Transverse colon (tissue), 4 donors: ENCODE measurements at places on chromosomes 4 and X.
A peak's percentile ranks its signal among the peaks of the same experiment; 100 is the strongest.

GRCh38 chr4:33914386-33914785 is 2329.9 kb downstream of the ARAP2 start:
- H3K27ac ChIP-seq, result no peak overlapping the region
- H3K4me1 ChIP-seq, result no peaks in the 10 kb centered on the region
- no peak for DNase-seq

- H3K27ac ChIP-seq, result no peak overlapping the region
- H3K27me3 ChIP-seq, result no peaks in the 10 kb centered on the region
- no peak overlapping the region for H3K4me3 ChIP-seq
- H3K4me1 ChIP-seq, result no peaks in the 10 kb centered on the region
Measured at GRCh38 chrX:810186-810585, 179.6 kb downstream of the SHOX start.

GRCh38 chr4:80489798-80490197 is 154.3 kb downstream of the CFAP299 start:
- H3K27ac ChIP-seq, result no peak overlapping the region
- H3K27me3 ChIP-seq, result no peaks in the 10 kb centered on the region
- H3K4me3 ChIP-seq, result no peak overlapping the region

DNA sequence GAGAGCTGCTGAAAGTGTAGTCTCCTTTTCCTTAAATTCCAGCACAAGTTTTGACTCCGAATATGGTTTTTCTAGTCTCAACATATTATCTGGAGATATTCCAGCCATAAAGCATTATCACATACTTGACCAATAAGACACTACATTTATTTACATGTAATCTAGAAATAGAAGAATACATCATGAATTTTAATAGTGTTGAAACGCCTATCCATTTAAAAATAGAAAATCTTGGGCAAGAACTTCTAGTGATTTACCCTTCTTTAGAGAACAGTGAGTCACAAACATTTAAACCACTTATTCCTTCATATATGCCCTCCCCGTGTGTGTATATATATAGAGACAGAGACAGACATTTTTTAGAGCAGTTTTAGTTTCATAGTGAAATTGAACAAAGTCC is 161.5 kb downstream of the SOWAHB start:
- no peak for DNase-seq
- peak overlapping the region; percentile 85 for H3K27ac ChIP-seq
- no peaks in the 10 kb centered on the region for H3K27me3 ChIP-seq
- peaks cover 5% of the 10 kb centered on the region for H3K36me3 ChIP-seq
- peaks cover 5% of the 10 kb centered on the region for H3K4me1 ChIP-seq

DNA sequence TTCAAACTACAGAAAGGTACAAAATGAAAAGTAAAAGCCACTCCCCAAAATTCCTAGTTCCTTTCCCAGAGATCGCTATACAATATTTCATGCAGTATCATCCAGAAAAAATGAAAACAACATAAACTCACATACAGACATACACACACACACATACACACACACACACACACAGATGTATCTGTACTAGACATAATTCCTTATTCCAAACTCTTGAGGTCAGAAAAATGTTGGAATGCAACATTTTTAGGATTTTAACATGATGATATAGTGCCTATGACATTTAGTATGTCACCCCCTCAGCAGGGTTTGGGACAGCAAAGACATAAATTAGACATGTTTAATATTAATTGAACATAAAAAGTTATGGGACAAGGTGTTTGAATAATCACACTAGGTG is 73.4 kb upstream of the LHFPL1 start:
- H3K4me1 ChIP-seq, result no peaks in the 10 kb centered on the region
- no peak overlapping the region for H3K27ac ChIP-seq
- no peaks in the 10 kb centered on the region for H3K36me3 ChIP-seq
- DNase-seq, result no peak
- no peak overlapping the region for H3K4me3 ChIP-seq

- H3K36me3 ChIP-seq, result no peaks in the 10 kb centered on the region
- H3K4me1 ChIP-seq, result no peaks in the 10 kb centered on the region
- no peak overlapping the region for H3K27ac ChIP-seq
- H3K27me3 ChIP-seq, result no peaks in the 10 kb centered on the region
Measured at GRCh38 chrX:133033010-133033409, 63.9 kb downstream of the USP26 start.

DNA sequence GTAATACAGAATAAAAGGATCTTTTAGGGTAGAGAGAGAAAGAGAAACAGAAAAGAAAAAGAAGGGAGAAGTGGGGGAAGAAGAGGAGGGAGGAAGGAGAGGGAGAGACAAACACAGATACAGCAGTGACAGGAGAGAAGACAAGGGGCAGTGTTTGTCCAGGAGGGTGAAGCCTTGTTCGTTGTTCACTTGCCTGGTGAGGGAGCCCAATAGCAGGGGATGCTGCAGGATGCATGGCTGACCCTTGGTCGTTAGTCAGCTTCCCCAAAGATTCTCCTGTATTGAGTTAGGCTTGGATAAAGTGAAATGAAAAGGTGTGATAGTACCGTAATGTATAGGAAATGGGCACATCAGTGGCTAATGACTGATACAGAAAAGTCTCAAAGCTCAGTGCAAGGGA is 403.7 kb downstream of the IL15 start:
- H3K36me3 ChIP-seq, result no peaks in the 10 kb centered on the region
- DNase-seq, result no peak
- H3K4me1 ChIP-seq, result no peaks in the 10 kb centered on the region
- no peak overlapping the region for H3K4me3 ChIP-seq
- H3K27ac ChIP-seq, result no peak overlapping the region

DNA sequence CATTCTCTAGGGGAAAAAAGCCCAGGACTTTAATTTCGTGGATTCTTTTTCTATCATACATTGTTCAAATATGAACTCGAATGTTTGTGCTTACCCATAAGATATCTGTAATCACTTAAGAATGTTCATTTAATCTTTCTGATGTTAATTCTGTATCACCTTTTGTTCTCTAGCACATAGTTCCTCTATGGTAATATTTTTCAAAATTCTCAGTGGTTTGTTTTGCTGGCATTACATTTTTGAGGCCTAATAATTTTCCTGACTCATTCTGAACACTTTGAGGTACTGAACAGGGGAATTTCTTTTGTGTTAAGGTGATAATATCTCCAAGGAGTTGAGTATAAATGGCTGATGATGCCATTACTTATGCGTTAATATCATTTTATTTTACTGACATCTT is 490.7 kb upstream of the PITX2 start:
- no peaks in the 10 kb centered on the region for H3K27me3 ChIP-seq
- H3K4me1 ChIP-seq, result no peaks in the 10 kb centered on the region
- no peak overlapping the region for H3K4me3 ChIP-seq

GRCh38 chrX:830532-830931 is 199.9 kb downstream of the SHOX start:
- DNase-seq, result no peak
- H3K36me3 ChIP-seq, result no peaks in the 10 kb centered on the region
- H3K4me3 ChIP-seq, result no peak overlapping the region
- H3K27ac ChIP-seq, result no peak overlapping the region
- no peaks in the 10 kb centered on the region for H3K27me3 ChIP-seq

- no peak overlapping the region for H3K4me3 ChIP-seq
- no peak for DNase-seq
- H3K27me3 ChIP-seq, result no peaks in the 10 kb centered on the region
- H3K27ac ChIP-seq, result no peak overlapping the region
- H3K4me1 ChIP-seq, result no peaks in the 10 kb centered on the region
Measured at GRCh38 chr4:138609943-138610350, 367.8 kb upstream of the SLC7A11 start.

GRCh38 chr4:162959046-162959445 is 207.6 kb downstream of the NAF1 start:
- no peaks in the 10 kb centered on the region for H3K4me1 ChIP-seq
- no peaks in the 10 kb centered on the region for H3K36me3 ChIP-seq
- DNase-seq, result peak; percentile 8
- no peak overlapping the region for H3K4me3 ChIP-seq
- no peaks in the 10 kb centered on the region for H3K27me3 ChIP-seq

DNA sequence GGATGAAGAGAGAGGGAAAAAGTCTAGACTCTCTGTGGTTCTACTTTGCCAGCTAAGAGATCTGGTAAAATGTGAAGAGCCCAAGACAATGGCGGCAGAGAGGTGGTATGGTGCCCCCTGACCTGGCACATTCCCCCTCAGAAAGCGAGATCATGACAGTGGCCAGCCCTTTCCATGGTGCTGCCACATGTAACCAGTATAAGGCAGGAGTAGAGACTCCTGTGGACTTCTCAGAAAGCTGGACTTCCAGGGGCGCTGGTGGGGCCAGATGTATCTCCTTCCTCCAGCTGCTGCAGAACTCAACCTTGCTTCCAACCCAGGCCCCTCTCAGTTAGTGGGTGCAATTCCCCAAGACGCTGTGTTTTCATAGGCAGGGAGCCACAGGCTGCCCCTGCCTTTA is 9.6 kb downstream of the CTAG1A start:
- DNase-seq, result no peak
- H3K27ac ChIP-seq, result no peak overlapping the region
- H3K4me3 ChIP-seq, result no peak overlapping the region
- H3K4me1 ChIP-seq, result no peaks in the 10 kb centered on the region
- no peaks in the 10 kb centered on the region for H3K36me3 ChIP-seq
